Amygdala (tissue), 56 donors: ENCODE measurements at places on chromosomes 3 and 15.

DNA sequence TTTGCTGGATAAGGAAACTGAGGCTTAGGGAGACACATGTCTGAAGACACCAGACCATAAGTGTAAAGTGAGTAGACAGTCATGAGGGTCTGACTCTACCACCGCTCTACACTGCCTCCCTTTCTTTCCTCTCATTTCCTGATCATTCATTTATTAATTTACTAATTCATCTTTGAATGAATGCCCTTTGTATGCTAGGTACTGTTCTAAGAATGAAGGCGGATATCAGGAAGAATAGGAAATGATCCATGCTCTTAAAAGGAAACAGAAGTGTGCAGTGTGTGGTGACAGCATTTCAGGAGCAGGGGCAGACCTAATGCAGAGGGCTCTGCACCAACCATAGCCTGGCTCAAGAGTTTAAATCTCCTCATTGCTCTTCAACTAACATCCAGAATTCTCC lies 31.8 kb upstream of the PSMD6 start:
- no peak for DNase-seq

- DNase-seq = no peak
These were observed 144.1 kb downstream of the TIGIT start for GRCh38 chr3:114437897-114438296.

DNA sequence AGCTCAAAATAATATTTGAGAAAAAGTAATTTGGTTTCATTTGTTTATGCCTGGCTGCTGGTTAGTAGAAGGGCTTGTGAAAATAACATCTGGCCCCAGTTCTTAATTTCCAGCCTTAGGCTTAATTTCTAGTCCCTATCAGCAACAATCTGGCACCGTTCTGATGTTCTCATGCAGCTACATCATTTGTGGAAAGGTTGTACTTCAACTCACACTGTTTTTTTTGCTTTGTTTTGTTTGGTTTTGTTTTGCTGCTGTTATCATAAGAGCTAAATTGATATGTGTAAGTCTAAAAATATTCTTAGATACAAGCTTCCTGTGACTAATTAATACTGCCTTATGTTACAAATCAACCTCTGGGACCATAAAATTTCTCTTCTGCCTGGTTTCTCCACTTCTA lies 8.9 kb downstream of the CPA3 start:
- DNase-seq = no peak

DNA sequence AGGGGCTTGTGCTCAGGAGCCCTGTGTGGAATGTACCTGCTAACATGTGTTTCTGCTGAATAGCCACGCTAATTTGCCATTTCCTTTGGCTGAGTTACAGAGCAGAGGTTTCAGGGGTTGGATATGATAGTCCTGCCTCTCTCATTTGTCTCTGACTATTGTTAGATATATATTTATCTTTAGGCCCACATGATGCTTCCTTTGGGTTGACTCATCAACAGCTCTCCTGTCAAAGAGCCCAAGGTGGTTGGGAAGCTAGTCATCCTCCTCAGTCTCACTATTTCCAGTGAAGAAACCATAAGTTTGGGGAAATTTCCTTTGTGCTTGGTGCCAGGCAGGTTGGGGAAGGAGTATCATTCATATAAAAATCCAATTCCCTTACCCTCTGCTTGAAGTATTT lies 1194.6 kb downstream of the ZPLD1 start:
- no peak for DNase-seq

GRCh38 chr3:69299344-69299743 lies 86.5 kb downstream of the FRMD4B start:
- no peak for DNase-seq

- no peak for DNase-seq
These were observed 55.6 kb upstream of the BNC1 start for GRCh38 chr15:83340087-83340486.
